ENCODE measurements at places on chromosomes 11 and 22.

- DNase-seq, result no peak
Measured at GRCh38 chr11:115197433-115197832, 306.8 kb downstream of the CADM1 start.

DNA sequence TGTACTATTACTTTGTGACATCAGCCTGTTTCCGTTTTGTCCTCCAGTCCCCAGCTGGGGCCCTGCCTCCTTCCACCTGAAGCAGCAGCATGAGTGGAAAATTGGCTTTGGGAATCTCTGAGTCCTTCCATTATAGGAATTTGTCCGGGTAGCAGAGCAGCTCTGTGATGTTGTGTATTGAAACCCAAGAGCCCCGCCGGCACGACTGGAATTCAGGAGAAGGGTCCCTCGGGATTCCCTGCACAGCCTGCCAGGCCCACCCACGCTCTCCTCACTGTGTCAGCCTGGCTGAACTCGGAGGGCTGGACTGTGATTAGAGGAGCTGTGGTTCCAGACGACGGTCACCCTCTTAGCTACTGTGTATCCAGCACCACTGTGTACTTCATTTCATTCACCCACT lies 18.8 kb upstream of the TSPAN18 start:
- no peak for DNase-seq

- DNase-seq, result no peak
Measured at GRCh38 chr22:30033137-30033536, 47.1 kb upstream of the HORMAD2 start.

DNA sequence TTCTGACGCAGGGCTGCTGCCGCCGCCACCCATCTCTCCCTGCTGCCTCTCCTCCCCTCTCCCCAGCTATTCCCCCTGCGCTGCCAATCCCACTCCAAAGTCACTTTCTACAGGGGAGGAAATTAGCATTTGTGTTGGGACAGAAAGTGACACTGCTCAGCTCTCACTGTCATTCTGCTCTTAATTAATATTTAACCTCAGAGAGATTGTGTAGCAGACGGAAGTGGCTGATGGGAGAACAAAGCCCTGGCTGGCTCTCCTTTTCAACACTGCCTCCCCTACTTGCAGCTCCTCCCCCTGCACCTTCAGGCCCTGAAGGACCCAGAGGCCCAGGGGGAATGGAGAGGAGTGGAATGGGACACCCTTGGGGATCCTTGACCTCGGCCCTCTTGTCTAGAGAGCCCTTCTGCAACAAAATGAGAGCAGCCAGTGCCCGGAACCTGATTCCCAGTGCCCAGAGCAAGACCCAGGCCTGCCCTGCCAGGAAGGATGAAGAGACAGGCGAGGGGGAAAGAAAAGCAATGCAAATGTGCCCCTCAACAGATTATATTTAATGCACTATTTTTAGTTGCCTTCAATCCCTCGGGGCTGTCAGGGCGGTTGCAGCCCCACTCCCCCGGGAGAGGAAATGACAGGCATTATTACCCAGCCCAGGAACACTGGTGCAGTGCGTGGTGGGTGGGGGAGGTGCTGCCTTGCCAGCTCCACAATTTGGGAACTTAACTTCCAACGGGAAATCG lies 14.6 kb upstream of the NRGN start:
- no peak for DNase-seq

DNA sequence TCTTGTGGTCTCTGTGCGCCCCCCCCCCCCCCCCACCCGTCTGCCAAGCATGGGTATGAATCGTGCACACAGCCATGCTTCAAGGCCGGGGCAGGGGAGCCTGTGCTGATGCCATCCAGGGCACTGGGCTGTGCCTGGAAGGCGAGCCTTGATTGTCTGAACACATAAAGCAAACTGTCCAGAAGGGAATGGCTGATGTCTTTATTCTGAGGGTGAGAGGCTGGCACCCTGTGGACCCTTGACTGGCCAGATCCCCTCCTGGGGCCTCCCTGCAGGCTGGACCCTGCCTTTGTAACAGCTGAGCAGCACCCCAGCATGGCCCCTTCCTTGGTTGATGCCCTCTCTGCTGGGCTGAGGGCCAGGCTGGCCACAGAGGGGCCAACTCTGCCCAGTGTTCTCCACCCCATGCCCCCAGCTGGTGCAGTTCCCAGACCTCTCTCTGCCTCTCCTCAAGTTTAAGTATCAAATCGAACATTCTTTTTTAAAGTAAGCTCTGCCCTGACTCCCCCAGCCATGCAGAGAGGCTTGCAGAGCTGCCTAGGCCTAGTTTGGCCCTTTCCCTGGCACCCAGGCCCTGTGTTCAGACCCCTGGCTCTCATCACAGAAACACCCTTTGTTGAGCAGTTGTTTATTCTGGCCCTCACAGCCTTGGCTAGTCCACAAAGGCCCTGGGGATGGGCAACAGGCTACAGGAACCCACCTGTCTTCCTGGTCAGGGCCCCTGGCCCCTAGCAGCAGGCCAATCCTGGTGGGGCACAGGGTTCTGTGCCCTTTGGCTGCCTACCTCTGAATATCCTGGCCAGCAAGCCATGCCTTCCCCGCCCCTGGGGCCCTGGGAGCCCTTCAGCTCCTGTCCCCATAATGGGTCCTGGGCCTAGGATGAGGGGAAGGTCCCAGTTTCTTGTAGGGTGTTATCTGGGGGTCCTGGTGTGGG lies 3.9 kb upstream of the RANBP1 start:
- no peak for DNase-seq

DNA sequence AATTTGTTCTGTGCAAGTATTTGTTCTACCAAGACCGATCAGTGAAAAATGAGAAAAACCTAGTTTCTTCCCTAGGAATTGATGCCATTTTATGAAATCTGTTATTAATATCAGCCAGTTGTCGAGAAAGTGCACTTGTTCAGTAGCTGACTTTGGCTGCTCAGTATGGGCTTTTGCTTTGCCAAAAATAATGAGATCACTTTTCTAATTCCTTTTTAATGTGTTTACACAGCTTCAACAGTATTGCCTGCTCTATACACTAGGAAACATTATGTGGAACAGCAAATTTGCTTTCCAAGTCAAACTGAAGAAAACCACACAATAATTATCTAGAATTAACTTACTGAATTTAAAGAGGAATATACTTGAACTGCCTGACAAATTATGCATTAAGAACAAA lies 34.4 kb downstream of the SCUBE2 start:
- DNase-seq, result no peak

- DNase-seq, result no peak
Measured at GRCh38 chr22:46560696-46561295, 23.4 kb upstream of the CELSR1 start.
